HEK293T (cell line): ENCODE measurements at places on chromosomes 5 and 9.

- no peak for DNase-seq
These were observed 7.7 kb upstream of the HAVCR2 start for GRCh38 chr5:157116483-157116954.

- DNase-seq, result no peak
These were observed 1209.1 kb downstream of the CDH12 start for GRCh38 chr5:21644032-21644431.

DNA sequence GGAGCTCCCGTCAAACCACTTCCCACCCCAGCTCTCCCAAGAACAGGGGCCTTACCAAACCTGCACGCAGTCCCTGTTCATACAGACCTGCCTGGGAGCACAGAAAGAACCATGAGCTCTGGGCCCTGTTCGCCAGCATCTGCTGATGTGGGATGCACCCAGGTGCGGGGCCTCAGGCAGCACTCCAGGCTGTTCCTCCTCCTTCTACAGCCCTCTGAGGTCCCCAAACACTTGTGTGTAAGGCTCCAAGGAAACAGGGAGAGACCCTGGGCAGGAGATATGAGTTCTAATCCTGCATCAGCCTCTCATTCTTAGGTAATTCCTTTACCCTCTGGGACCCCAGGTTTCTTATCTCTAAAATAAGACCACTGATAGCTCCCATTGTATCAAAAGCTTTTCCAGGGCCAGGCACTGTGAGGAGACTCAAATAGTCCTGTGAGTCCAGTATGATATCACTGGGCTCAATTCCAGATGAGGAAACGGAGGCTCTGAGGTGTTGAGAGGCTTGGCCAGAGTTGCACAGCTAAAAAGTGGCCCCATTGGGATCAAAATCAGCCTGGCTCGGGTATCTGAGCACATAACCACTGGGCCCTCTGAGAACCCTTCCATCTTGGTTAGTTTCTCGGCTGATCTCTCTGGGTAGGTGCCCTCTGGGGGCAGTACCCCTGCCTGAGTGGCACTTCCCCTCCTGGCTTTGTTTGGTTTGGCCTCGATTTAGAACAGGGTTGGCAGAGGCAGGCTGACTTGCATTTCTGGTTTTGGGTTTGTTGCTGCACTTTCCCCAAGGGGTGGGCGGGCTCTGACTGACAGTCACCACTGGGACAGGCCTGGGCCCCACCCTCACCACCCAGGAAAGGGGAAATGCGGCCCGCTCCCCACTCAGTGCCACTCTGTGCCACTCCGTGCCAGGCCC, 116.8 kb downstream of the RGS3 start:
- DNase-seq, result no peak

GRCh38 chr5:162067655-162068411, at the start of gene GABRG2:
TSS of gene GABRG2 (plus strand) at chr5:162067773. CDS start at chr5:162068000, 227 bp downstream.
- no peak for DNase-seq

- no peak for DNase-seq
These were observed 176.4 kb downstream of the KIF4B start for GRCh38 chr5:155189981-155190380.

- no peak for DNase-seq
These were observed 167.8 kb upstream of the MVB12B start for GRCh38 chr9:126158588-126159429.

GRCh38 chr5:14141764-14142163, 1.4 kb upstream of the TRIO start:
- no peak for DNase-seq

DNA sequence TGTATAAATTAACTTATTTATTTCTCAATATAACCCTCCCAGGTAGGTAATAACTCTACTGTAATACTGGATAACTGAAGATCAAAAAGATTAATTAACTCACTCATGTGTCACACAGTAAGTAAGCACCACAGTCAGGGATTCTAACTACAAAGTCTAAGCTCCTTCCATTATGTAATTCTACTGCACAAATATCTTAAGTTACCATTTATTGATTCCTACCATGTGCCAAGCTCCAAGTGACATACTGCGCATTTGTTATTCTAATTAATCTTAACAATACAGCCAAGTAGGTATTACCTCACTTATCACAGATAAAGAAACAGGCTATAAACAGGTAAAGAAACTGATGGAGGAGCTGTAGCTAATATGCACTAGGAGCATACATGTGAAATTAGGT, 58.3 kb downstream of the RANBP6 start:
- no peak for DNase-seq

DNA sequence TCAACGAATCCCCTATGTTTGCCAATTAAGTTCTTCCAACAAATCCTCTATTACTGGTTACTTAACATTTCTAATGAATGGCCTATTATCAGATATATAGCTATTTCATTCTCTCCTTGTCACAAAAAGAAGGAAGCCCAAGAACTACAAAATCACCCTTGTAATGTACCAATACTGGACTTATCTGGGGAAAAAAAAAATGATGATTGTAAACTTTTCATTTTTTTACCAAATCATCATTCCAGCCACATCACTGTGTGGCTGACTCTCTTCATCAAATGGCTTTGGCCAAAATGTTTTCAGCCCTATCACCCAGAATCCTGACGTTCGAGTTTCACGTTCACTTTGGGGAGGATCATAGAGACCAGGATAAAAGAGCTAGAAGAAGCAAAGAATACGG, 216.7 kb downstream of the ACTL7B start:
- no peak for DNase-seq

DNA sequence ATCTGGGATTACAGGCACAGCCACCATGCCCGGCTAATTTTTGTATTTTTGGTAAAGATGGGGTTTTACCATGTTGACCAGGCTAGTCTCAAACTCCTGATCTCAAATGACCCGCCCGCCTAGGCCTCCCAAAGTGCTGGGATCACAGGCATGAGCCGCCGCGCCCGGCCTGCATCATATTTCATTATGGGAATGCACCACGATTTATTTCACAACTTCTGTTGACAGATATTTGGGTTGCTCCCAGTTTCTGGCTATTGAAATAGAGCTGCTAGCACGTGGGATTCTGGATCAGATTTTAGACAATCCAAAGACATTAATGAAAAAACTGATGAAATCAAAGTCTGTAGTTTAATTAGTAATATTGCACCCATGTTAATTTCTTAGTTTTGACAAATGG, 48.4 kb upstream of the FUBP3 start:
- DNase-seq, result no peak

DNA sequence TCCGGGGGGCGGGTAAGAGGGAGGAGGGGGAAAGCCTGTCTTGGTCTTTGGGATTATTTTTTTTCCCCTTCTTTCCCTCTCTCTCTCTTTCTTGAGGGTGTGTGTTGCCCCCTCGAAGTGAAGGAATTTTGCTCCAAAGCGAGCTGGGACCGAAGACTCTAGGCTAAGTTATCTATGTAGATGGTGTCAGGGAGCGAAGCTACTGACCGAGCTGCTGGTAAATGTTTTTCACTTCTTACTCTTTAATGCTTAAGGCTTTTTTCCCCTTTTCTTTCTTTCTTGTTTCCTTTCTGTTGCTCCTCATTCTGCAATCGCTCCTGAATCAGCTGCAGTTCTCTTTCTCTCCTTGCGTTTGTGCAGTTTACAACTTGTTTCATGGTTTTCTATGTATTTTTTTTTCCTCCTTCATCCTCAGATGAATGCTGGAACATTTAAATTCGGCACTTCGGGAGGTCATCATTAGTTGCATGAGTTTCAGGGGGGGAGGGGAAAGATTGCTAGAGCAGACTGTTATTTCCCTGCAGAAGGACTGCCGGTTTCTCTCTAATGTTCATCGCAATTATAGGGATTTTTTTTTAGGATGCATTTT, 1312.0 kb upstream of the WWC1 start:
- DNase-seq, result no peak

DNA sequence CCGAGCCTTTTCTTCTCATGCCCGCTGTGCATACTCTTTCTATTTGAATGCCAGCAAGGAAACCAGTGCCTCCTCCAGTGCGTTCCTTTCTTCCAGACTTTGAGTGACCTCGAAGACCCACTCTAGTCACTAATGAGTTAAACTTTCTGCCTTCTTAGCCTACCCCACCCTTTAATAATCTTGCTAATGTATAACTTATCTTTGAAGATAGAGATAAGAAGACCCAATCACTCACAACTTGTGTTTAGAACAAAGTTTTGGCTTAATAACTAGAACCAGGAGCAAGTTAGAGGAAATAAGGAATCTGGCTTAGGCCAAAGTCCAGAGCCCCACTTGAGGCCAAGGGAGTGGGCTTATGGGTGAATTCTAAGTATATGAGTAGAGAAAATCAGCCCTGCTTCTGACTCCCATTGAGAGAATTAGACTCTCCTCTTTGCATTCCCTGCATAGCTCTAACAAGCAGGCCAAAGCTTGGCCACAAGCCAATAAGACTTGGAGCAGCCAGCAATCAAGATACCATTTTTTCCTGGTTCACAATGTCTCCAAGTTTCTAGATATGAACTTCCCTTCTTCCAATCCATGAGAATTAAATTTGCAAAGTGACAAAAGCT, 181.5 kb upstream of the PIK3R1 start:
- no peak for DNase-seq

- DNase-seq, result no peak
These were observed 52.0 kb downstream of the CFAP77 start for GRCh38 chr9:132461971-132462370.

DNA sequence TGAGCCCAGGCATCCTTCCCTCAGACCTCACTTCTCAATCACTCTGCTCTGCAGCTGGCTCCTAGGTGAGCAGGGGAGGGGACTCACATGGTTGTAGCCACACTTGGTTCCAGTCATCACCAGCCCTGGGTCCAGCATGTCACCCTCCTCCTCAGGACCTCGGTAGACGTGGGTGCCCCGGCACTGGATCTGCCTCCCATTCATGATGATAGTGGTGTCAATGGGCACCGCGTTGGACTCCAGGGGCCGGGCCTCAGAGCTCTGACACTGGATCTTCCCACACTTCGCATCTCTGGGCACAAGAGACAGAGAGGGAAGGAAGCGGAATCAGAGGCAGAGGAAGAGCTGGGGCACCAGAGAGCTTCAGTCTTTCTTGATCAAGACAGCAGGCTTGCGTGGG, 32.9 kb downstream of the NIPAL4 start:
- no peak for DNase-seq

- DNase-seq, result no peak
These were observed 90.8 kb downstream of the C5orf15 start for GRCh38 chr5:133877351-133878235.

GRCh38 chr9:127316586-127317323, 52.2 kb downstream of the GARNL3 start:
- DNase-seq, result no peak
